ENCODE measurements at places on chromosomes 1 and 21.

GRCh38 chr1:98908980-98909379 is 95.7 kb downstream of the PLPPR5 start:
- no peak for DNase-seq

DNA sequence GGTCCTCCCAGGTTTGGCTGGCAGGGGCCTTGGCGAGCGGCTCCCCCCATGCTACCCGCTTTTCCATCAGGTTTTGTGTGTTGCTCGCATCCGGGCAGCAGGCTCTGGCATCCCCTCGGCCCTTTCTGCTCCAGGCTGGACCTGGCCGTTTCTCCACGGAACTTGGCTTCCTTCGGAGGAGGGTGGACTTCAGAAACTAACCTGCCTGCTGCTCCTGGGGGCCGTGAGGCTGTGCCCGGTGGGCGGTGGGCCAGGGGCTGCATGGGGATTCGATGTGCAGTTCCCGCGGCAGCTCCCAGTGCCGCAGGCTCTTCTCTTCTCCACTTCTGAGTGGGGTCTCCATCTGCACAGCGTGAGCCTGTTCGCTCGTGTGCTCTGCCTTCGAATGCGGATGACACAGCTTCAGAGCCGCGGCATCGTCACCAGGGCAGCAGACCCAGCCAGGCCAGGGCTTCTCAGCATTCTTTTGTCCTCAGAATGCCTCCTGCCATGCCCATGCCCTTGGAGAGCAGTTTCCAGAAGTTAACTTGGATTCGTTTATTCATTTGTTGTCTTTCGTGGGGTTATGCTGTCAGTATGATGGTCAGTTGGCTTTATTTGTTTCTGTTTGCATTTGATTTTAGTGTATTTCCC is 36.4 kb downstream of the PRKCZ start:
- no peak for DNase-seq

DNA sequence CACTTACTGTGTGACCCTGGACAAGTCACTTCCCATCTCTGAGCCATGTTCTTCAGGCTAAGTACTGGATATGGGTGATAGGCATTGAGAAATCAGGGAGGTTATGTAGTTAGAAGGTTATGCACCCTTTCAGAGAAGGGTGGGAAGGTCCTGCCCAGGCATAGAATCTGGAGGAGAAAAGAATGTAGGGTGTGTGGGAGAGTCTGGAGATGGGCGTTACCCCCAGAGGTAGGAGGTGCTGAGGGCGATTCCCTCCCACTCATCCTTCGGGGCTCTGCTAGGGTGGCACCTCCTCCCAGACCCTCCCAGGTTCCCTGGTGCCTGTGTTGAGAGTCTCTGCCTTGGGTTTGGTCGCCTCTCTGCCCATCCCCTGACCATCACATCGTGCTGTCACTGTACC is 51.1 kb downstream of the IGSF21 start:
- no peak for DNase-seq

DNA sequence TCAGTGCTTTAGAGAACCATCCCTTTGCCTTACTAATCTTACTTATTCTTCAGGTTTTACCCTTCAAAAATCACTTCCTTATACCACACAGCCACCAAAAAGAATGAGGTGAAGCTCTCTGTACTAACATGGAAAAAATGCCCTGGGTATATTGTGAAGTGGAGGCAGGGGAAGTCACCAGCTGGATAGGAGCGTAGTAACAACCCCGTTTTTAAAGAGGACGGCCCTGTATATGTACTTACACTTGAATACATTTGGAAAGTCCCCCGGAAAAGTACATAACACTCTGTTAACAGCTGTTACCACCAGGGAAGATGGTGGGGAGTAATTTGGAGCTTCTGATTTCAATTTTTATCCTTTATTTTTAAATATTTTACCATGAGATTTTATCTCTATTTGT is 28.2 kb upstream of the KHDRBS1 start:
- no peak for DNase-seq

DNA sequence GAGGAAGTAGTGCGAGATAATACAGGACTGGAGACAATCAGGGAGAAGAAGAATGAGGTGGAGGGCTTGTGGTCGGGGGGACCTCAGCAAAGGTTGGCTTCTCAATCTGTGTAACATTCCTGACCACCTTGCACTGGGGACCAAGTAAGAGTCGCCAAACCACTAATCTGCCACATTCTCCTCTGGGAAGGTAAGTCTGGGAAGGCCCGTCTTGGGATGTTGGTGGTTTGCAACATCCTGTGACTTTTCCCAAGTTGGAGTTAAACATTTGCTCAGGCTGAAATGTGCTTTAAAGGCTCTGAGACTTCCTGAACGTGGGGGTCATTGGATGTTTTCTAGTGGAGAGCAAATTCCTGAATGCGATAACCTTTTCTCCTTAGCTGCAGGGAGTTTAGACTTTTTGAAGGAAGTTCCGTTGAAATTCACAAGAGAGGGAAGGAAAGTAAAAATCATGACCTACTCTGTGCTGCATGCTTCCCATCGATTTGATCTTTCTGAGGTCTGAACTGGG is 325.9 kb downstream of the RPS6KC1 start:
- no peak for DNase-seq

Measured in HCEC 1CT (cell line).